Thymus (tissue), 14 donors: ENCODE measurements at places on chromosomes 6 and 20. TPM values are rescaled to one million over a fixed set of nuclear protein-coding genes. Genes with fewer than 3 reads are reported as not detected.

The HLA-DMB gene
- total RNA-seq, result 110 TPM

The AFG1L gene
- total RNA-seq, result 9.8 TPM

DNA sequence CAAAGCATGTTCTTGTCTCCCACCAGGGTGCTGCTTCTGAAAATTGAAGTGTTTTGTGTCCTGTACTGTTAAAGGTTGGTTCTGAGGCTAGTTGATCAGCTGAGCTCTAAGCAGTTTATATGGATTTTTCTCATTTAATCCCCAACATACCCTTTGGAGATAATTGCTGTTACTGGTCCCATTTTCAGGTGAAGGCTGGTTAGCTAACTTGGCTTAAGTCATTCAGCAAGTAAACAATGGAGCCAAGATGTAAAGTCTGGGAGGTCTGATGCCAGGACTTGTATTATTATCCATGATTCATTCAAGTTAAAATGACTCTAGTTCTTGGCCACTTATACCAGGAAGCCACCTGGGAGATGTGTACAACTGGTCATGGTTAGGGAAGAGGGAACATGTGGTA, 42.5 kb upstream of the FERMT1 start:
- no peak for DNase-seq

The SIRPB2 gene
- 1.2 TPM for total RNA-seq

The KIF13A gene
- total RNA-seq, result 8.5 TPM

The FNDC11 gene
- 1.1 TPM for total RNA-seq
